Trophoblast cell (in vitro differentiated cells and primary cell): ENCODE measurements at places on chromosomes 2 and 18.
A peak's percentile ranks its signal among the peaks of the same experiment; 100 is the strongest.

- DNase-seq: no peak
Measured at GRCh38 chr2:216635171-216635570, 2.0 kb downstream of the IGFBP2 start.

DNA sequence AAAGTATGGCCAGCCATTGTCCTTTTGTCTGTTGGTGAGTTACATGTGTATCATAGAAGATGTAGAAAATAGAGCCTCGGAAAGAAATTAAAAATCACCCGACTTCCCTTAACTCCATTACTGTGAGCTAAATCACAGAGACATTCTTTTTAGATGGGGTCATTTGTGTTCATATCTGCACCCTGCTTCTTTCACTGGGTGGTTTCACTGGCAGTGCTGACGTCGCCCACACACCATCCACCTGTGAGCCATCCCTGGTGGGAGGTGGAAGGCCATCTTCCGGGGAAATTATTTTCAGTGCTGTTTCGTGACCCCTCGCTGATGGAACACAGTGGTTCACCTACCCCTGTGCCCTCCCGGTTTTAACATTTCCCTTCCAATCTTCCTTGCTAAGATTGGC is 21.2 kb downstream of the SH3BP4 start:
- DNase-seq: no peak

GRCh38 chr18:58402951-58403702 is 225.8 kb downstream of the ALPK2 start:
- no peak for DNase-seq

- DNase-seq: no peak
Measured at GRCh38 chr2:37637985-37638384, 33.5 kb downstream of the CDC42EP3 start.

DNA sequence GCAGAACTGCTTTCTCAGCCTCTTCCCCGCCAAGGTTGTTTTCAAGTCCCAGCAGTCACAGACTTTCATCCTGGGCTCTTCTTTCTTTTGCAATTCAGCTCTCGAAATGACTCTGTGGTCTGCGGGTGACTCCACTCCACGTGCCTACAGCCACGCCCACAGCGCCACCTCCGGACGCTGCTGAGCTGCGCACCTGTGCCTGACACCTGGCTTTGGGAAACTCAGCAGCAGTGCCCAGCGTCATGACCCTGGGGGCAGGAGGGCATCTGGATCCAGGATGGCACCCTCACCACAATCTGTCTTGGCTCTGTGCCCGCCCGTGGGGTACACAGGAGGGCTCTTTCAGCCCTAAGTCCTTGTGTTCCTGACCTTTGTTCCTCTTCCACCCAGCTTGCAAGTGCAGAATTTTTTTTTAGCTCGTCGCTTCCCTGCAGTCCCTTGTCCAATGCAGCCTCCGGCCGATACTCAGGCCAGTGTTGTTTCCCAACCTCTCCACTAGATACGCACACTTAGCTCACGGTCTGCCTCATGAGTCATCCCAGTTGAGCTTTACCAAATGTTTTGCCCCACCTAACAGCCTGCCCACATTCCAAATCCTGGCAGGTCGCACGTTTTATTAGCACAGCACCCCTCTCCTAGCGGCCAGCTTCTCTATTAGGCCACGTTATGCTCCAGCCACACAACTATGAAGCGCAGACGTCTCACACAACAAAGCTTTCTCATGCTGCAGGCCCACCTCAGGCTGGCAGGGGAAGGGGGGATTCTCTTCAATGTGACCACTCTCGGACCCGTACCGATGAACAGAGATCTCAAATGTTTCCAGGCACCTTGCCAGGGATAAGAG is 6.5 kb upstream of the CAPN10 start:
- peak; percentile 83 for DNase-seq

DNA sequence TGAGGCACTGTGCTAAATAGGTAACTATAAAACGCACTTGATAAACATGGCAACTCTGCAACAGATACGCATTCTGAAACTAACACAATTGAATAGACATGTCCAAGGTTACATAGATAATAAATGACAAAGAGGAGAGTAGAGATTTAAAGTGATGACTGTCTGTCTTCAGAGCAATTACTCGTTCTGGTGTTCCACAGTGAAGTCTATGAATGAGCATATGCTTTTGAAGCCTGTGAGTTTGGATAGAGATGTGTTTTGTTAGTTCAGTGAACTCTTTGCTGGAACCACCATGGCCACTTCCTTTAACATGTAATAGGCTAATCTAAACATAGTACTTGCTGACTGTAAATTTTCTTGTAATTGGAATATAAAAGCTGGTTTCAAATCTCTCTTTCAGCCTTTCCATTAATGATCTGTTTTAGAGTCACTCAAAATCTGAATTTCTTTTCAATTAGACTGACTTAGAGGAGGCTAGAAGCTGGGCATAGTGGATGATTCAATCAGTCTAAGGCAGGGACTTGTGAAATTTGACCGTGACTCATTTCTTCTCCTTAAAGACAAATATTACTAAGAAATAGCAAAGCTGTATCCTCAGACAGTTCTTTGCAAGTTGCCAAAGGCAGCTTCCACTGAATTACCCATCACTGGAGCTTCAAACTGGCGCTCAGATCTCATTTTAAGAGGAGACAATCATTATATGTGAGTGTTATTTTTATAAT is 1130.1 kb upstream of the CELF4 start:
- DNase-seq: no peak

DNA sequence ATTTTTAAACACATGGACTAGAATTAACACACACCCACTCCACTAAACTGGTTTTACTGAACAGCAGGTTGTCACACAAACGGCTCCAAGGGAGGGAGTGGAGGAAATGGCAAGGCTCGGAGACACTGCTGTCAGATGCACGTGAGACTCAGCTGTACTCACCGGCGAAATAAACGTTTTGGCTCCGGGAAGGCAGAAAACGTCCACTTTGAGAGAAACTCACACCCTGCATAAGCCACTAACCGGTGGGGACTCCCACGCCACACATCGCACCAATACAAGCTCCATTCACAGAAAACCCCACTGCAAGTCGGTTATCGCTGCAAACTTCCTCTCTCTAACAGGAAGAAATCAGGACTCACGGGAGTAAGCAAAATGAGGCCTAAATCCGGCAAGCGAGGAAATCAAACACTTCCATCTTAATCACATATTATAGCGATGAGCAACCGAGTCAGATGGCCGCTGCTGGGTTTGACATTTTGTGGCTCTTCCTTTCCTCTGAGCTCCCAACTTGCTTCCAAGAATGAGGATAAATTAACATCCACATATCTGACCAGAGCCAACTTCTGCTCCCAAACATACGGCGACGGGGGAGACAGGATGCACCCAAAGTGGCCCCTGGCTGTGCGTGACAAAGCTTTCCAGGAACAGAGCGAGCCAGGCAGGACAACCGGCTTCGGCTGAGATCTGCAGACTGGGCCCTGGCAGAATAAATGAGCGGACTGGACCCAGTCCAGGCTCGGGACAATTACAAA is 63.5 kb downstream of the HDAC4 start:
- DNase-seq: no peak

- peak; percentile 93 for DNase-seq
Measured at GRCh38 chr2:129711816-129712675, 267.4 kb upstream of the RAB6C start.

- peak; percentile 14 for DNase-seq
Measured at GRCh38 chr2:120686511-120687168, 49.0 kb upstream of the GLI2 start.

GRCh38 chr2:199624958-199625357 is 167.2 kb upstream of the SATB2 start:
- DNase-seq: peak; percentile 78

- DNase-seq: no peak
Measured at GRCh38 chr18:10912790-10913545, 236.4 kb downstream of the PIEZO2 start.

DNA sequence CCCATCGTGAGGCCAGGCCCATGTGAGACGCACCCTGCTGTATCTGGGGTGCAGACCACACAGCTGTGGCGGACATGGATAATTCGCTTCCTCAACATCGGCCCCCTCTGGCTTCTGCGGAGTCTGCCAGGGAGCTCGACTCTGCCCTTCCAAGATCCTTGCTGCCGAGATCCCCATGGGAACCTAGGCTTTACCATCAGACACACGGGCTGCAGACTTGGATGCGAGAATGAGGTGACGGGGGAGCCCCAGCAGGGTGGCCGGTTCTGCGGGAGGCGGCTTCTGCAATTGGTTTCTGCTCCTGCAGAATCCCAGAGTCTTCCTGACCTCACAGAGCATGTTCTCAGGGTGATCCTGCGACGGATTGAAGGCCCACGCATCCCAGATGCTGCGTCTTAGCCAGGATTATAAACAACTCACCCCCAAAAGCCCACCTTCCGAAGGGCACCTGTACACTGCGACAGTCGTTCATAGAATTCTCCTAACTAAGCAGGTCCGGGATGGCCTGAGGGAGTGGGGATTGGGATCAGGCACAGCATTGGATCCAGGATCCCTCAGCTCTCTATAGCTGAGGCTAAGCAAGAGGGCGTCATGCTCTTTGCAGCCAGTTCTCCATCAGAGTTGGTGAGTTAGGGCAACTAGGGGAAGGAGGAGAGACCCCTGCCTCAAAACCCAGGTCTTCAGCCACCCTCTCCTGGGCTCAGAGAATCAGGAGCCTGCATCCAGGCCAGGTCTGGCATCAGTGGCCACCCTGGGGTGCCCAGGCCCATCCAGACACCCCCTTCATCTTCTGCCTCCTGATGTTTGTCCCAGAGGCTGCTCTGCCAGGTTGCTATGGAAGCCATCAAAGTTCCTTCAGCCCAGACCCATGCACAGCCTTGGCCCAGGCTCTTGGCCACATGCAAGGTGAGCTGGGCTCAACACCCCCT is 74.7 kb upstream of the SNTG2 start:
- DNase-seq: no peak

- DNase-seq: no peak
Measured at GRCh38 chr2:226208726-226209125, 590.9 kb downstream of the IRS1 start.

DNA sequence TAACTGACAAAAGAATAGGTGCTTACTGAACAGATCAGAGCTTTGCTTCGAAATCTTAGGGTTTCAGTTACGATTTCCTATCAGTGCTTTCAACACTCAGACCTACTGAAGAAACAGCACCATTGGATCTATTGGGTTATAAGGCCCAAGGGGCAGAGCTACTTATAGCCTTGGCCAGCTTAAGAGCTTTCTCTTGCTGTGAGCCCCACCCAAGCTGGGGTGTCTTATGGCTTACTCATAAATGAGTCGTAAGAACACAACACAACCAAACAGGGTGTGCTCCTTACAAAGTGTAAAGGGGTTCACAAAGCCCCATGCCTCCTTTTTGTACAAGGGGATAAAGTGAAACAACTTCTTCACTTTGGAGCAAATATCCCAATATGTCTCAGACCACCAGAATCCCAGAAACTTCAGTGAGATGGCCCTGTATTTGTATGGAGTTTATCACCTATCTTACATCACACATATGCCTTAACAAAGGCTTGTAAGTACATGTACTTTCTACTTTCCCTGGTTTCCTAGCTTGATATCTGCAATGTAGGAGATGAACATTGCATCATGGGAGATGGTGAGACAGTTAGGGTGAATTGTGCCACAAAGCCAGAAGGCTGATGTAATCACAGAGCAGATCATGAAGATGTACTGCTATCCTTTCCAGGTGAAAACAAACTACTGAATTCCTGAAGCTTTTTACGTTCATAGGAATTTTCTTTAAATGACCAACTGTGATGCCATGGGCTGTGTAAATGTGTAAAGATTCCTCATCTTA is 115.5 kb upstream of the GLI2 start:
- peak; percentile 62 for DNase-seq

DNA sequence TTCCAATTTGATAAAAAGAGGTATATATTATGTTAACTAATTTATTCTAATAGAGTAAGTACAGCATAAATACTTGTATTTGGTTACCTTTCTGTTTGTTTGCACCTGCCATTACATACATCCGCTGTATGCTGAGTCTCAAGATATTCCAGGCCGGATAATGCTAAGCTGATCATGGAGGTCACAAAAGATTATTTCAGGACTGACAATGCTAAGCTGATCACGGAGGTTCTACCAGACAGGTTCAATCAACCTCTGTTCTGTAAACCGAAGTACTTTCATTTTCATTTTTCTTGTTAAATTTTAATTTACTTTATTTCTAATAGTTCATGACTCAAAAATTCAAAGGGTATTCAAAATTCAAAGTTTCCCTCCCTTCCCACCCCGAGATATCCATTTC is 31.1 kb downstream of the PNO1 start:
- no peak for DNase-seq

DNA sequence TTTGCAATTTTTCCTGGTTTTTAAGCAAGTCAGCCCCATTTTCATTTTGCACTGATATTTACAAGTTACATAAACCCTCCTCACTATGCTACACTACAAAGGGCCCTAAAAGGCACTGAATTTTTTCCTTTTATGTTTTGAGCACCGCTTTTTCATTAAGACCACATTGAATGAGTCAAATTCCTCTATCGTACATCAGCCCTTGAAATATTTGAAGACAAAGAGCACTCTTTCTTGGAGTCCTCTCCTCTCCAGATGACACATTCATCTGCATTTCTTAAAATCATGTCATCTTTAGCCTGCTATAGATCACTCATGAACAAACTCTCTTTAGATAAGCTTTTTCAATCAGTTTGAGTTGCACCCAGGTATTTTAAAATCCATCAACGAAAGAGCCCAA is 306.6 kb upstream of the SOX11 start:
- DNase-seq: no peak

GRCh38 chr2:45315861-45316260 is 295.2 kb downstream of the SRBD1 start:
- DNase-seq: no peak

- no peak for DNase-seq
Measured at GRCh38 chr2:8729939-8730338, 48.1 kb downstream of the ID2 start.

DNA sequence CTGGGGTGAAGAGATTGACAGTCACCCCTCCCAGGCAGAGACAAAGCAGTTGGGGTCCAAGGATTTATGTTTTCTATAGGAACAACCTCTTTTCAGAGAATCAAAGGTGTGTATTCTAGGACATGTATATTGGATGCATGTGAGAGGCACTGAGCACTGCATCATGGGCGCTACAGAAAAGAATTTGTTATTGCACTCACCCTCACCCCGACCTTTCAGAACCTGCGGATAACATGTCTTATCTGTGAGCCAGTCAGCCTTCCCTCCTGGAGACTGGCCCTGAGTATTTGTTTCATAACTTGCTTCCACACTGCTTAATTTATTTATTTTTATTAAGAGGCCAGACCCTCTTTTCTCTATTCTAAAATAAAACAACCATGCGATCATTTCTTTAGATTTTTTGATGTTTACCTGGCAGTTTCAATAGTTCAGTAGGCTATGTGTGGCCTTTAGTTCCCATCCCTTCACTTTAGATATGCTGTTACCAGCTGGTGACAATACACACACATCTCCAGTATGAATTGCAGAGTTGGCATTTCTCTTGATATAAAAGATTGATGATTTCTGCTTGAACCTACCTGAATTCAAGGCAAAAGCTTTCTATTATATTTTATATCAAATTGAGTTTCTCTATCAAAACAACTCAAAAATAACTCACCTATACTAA is 29.8 kb downstream of the FABP1 start:
- DNase-seq: no peak

- DNase-seq: peak; percentile 34
Measured at GRCh38 chr2:60992985-60993392, 24.5 kb upstream of the PEX13 start.

GRCh38 chr2:215728504-215729065 is 284.8 kb downstream of the MREG start:
- no peak for DNase-seq

- no peak for DNase-seq
Measured at GRCh38 chr2:72027426-72028161, 120.1 kb downstream of the CYP26B1 start.
